Fibroblast of skin of right quadriceps (primary cell): ENCODE measurements at places on chromosomes 4 and X.

GRCh38 chrX:22338740-22339139 is 66.0 kb downstream of the CBLL2 start:
- DNase-seq: peak; percentile 17

DNA sequence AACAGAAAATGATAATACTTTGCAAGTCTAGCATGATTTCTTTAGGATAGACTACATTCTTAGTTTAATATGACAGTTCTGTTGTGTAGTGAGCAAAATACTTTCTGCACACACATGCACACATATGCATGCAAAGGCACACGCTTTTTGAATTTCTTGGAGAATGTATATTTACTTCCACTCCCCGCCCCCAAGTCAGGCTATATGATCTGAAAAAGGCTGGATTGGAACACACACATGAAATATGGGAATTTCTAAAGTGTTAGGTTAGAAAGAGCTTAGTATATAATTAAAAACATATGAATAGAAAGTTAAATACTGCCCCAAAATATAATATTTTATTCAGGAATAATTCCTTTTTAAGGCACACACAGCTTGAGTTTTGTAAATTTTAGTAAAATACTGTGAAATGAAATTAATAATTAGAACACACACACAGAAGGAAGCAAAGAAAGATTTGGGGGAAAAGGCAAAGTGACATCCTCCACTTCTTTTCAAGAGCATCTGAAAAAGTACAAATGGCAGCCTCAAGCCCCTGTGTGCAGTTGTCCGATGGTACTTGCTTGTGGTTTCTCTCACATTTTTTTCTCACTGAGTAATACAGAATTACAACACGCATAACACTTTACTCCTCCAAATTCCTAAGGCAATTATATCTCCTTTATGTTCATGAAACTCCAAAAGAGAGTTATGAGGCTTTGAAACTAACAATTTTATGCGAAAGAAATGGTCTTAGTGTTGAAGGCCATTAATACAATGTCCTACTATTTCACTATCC is 228.9 kb upstream of the ETNPPL start:
- DNase-seq: peak; percentile 93

DNA sequence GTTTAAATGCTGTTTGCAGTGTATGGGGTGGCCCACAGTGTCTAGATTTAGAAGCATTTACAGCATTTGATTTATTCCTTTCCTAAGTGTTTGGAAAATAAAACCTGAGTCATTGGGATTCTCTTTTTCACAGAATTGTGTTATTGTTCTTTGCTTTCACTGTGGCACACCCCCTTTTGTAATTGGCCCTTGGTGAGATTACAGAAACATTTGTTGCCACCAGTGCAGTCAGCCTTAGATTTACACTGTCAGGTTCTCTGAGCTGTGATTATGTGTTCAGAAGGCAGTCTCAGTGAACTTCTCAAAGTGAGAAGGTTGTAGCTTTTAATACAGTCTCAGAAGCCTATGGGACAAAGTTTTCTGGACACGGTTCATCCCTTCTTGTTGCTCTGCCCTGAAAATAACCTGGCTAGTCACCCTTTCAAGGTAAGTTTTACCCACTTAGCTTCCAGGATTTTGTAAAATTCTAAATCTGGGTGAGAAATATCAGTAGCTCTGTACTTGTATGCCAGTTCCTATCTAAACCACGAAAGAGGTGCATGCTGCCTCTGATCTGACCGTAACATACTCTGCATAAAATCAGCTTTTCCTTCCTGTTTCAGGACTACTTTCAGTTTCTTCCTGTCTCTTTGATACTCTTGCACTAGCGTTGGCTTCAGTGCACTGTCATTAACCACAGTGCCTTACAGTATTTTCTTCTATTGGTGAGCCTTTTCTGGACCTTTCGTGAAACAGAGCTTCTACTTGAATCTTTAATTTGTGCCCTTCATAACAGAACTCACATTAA is 12.6 kb downstream of the RUFY3 start:
- peak; percentile 36 for DNase-seq

DNA sequence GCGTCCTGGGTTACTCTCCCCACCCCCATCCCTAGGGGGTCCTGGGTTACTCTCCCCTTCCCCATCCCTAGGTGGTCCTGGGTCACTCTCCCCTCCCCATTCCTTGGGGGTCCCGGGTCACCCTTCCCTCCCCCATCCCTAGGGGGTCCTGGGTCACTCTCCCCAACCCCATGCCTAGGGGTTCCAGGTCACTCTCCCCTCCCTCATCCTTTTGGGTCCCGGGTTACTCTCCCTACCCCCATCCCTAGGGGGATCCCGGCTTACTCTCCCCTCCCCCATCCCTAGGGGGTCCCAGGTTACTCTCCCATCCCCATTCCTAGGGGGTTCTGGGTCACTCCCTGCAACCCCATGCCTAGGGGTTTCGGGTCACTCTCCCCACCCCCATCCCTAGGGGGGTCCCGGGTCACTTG is 1.5 kb downstream of the ASMTL start:
- no peak for DNase-seq

DNA sequence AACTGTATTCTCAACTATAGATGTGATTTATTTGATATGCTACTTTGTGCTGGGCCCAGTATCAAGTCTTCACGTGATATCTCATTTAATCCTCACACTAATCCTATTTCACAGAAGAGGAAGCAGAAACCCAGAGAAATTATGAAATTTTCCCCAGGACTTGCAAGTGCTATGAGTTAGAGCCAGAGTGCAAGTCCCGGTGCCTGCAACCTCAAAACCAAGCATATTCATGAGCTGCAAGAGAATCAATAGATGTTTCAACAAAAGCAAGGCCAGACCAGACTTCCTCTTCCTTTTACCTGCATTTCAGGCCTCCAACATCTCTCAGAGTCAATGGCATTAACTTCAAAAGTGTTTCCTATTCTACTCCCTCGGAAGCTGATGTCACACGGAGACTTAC is 92.2 kb upstream of the GATB start:
- DNase-seq: no peak

- no peak for DNase-seq
These were observed 65.7 kb downstream of the MXRA5 start for GRCh38 chrX:3280706-3281105.

- DNase-seq: no peak
These were observed 117.9 kb upstream of the TBC1D9 start for GRCh38 chr4:140874056-140874455.

GRCh38 chr4:84917086-84917821 is 49.2 kb downstream of the WDFY3 start:
- peak; percentile 17 for DNase-seq

GRCh38 chr4:99013402-99013843 is 17.9 kb downstream of the METAP1 start:
- peak; percentile 20 for DNase-seq
